ENCODE measurements at places on chromosomes 12 and 14.

GRCh38 chr12:43758247-43758727 lies 303 bp downstream of the PUS7L start:
- no peak for DNase-seq

- DNase-seq = no peak
Measured at GRCh38 chr14:100535287-100536120, 51.7 kb downstream of the BEGAIN start.

DNA sequence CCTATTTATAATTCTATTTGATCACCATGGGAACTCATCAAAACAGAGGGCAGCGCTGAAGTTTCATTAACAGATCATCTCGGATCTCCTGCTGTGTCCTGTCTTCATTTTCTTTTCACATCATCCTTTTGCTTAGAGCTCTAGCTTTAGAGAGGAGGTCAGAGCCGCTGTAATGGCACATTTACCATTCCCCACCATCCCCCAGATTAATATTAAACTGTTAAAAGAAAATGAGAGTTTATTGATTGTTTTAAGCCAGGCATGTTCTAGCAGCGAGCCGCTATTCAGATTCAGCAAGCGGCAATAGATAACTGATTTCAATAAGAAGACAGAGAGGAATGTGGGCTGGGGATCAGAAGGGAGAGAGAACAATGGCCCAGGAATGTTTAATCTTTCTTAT lies 308.8 kb downstream of the EGLN3 start:
- DNase-seq = no peak

DNA sequence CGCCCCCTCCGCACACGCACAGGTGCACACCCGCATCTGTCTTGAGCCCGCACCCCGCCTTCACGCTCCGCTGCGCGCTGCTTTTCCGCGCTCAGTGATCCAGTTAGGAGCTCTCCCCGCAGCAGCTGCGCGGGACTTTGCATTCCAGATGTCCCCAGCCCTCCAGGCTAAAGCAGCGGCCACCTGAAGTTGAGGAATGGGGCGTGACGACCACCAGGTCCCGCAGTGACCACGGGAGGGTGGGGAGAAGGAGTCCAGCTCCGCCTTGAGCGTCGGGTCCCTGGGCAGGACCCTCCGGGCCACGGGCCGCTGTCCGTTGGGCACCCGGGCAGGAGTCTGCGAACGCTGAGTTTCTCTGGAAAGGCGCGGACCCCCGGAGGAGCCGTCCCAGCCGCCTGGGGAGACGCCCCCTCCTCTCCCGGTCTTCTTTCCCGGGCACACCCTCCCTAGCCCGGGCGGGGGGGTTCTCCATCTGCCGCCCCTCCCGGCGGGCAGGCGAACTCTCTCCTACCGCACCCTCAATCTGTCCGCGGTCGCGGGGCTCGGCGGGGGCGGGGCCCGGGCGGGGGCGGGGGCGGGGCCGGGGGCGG lies 334 bp upstream of the TMEM132C start:
- no peak for DNase-seq

DNA sequence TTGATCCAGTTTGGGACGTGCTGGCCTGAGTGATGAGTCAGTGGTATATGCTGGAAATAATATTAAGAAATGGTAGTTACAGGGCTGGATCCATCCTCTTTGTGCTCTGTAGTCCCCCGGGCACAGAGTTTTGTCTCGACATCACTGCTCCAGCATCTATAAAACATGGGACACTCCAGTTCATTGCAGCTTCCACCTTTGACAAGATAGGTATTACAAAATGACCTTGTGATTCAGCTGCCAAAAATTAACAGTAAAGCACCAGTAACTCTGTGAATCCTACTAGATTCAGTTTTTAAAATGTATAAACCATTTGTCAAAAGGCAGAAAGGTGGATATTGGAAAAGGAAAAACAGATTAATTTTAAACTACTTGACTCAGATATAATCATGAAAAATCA lies 14.6 kb upstream of the GNG2 start:
- DNase-seq = no peak

DNA sequence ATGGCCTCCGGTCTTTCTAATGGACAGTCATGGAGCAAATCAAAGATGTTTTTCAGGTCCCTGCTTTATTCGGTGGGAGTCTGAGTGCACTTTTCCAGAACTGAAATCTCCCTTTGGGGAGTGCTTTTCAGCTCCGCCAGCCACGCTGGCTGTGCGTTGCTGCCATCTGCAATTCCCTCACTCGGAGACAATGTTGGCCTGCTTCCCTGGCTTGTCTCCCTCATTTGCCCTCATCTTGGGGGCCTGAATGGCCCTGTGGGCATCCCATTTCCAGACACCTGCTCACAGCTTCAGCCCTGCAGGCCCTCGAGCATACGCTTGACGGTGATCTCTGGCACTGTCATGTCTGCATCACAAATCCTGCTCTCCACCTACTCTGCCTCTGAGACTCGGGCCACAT lies 103.8 kb downstream of the CCDC92 start:
- no peak for DNase-seq

GRCh38 chr12:26795910-26796309 lies 37.1 kb downstream of the ITPR2 start:
- DNase-seq = no peak

GRCh38 chr14:103078860-103079587 lies 5.0 kb upstream of the LBHD2 start:
- no peak for DNase-seq

DNA sequence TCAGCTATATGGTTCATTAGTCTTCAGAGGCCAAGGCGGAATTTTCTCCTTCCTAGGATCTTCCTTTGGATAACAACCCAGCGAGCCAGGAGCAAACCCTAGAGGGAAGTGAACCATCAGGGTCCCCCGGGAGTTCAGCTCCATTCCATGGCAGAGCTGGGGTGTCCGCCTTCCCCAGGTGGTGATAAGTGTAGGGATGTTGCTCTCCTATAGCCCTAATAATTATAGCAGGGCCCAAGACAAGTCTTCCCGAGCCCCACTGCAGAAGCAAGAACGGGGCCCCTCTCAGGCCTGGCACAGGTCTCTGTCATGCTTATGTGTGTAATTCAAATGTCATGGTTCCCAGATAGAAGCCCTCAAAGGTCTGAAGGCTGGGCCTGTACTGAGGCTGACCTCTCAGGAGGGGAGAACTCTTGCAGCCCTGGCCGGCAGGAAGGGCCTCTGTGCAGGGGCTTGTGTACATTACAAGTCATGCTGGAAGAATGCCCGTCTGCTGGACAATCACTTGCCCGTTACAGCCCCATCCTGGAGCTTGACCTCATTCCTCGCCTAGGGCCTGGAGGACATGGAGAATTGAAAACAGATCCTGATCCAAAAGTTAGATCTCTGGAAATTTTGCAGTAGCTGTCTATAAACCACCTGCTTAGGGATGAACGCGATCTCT lies 17.3 kb downstream of the LRTM2 start:
- no peak for DNase-seq

DNA sequence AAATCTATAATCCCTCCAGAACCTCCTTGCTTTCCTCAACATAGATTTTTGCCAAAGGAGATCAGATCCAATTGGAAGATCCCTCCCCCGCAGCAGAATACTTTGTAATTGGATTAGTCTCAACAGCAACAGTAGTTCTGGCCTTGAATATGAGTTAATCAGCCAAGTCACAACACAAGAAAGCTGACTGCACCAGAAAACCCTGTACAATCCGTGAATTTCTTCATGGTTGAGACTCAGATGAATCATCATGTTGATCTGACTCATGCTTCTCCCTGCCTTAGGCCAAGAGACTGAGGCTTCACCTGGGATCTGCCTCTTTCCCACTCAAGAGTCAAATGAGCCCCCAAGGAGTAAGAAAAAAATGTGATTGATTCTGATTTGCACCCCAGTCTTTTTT lies 3.0 kb upstream of the METTL17 start:
- DNase-seq = no peak

DNA sequence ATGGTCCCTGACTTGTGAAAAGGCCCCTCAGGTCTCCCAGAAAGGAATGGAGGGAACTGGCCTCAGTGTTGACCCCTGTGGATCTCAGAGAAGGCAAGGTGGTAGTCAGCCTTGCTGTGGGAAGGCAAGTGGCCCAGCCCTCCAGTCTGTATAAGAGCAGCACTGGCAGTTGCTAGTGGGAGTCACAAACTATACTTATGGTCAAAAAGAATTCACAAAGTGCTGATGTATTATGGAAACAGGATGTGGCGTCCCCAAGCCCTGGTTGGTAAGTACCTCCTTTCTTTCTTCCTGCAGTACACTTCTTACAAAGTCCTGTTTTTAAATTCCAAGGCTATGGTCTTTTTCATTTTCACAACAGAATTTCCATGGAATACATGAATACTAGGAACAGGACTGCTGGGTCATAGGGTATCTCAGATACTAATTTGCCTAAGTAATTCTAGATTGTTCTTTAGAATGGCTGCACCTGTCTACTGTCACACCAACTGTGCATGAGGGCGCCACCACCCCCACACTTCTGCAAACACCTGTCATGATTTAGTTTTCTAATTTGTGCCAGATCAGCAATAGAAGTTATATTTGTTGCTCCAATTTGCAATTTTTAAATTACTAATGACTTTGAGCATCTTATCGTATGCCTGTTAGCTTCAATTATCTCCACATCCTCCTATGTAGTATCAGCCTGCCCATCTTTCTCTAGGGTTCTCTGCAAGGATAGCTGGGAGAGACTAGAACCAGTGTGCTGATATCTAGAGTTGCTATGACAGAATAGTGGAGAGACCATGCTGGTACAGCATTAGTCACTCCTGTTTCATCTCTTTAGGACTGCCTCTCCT lies 40.7 kb upstream of the TMEM263 start:
- no peak for DNase-seq

DNA sequence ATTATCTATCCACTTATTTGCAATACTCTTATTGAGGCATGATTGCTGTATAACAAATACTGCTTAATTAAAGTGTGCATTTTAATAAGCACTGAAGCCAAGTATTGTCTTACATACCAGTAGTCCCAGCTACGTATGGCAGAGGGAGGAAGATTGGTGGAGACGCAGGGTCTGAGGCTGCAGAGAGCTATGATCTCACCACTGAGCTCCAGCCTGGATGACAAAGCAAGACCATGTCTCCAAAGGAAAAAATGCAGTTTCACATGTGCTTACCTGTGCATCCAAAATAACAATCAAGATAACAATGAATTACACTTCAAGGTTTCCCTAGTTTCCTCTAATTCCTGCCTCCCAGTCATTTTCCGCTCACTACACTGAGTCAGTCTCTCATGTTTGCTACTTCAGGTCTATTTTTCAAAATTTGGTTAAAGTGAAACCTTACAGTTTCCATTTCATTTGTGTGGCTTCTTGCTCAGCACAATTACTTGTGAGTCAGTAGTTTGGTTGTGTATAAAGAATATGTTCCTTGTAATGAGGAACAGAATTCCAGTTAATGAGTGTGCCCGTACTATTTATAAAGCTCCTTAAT lies 1250.1 kb downstream of the TMEM121 start:
- DNase-seq = no peak

GRCh38 chr12:48629541-48629940 lies 52.5 kb downstream of the KANSL2 start:
- no peak for DNase-seq

- no peak for DNase-seq
Measured at GRCh38 chr14:51293149-51293911, 53.3 kb downstream of the TMX1 start.

DNA sequence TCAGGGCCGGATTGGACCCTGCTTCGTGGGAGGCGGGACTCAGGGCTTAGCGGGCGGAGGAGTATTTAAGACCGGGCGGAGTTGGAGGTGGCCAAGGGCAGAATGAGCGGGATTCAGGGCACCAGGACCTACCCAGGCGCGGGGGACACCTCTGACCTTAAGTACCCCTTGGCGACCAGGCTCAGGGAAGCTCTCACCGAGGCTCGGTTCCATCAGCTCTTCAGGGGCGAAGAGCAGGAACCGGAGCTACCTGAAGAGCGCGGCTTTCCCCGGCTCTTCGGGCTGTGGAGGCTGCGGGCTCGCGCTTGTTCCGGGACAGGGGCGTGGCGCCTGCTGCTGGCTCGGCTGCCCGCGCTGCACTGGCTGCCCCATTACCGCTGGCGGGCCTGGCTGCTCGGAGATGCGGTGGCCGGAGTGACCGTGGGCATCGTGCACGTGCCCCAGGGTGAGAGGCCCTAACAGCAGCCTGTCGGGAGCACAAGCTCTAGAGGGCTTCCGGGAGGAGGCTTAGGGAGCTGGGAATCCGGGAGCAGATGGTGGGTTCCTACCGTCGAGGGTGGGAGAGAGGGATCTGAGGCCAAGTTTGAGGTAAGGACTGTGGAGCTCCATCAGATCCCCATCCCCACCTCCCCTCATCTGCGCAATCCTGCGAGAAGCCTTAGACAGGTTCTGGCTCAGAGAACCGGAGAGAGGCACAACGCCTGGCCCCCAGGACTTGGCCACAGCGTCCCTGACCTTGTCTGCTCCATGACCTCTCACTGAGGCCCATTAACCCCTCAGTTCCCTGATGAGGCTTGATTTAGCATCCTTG lies 8.4 kb downstream of the ARHGEF25 start:
- no peak for DNase-seq

DNA sequence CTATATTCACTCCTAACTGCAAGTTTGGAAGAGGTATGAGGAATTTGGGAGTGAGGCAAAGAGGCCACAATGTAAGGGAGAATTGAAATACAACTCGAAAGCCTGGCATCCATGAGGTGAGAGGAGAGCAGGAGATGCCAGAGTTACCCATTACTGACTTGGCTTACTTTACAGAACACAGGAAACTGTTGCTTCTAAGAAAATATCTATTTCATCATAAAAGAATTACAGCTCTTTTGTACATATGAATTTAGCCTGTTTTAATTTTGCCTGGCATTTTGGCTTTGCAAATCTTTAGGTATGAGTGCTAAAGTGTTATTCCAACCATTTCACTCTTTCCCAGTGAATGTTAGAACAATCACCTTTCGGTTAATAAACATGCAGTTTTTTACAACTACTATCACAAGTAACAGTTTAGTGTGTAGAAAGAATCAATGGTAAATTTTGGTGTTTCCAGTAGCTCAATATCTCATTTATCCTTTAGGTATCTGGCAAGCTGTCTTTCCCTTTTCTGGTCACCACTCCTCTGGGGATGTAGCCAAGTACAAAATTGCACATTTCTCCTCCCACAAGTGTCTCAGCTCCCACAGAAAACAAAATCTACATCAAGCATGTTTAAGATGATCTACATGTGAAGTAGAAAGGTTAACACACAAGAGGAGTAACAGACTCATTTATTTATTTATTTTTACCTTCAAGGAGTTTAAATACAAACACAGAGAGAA lies 196.6 kb upstream of the DCN start:
- DNase-seq = no peak

GRCh38 chr14:30077946-30078345 lies 150.3 kb upstream of the PRKD1 start:
- DNase-seq = no peak

DNA sequence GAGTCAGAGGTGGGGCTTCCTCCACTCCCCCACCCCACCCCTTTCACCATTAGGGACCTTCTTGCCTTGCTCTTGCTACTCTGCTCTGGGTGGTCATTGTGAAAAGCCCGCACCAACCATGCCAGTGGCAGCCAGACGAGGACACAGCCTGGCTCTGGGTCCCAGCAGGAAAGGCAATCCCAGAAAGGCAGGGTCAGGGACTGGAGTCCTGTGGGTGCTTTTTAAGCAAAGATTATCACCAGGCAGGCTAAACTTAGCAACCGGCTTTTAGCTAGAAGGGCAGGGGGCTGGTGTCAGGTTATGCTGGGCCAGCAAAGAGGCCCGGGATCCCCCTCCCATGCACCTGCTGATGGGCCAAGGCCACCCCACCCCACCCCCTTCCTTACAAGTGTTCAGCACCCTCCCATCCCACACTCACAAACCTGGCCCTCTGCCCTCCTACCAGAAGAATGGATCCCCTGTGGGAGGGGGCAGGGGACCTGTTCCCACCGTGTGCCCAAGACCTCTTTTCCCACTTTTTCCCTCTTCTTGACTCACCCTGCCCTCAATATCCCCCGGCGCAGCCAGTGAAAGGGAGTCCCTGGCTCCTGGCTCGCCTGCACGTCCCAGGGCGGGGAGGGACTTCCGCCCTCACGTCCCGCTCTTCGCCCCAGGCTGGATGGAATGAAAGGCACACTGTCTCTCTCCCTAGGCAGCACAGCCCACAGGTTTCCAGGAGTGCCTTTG lies 1.2 kb upstream of the GAPDH start:
- DNase-seq = no peak
